ENCODE measurements at places on chromosomes 4 and X.

DNA sequence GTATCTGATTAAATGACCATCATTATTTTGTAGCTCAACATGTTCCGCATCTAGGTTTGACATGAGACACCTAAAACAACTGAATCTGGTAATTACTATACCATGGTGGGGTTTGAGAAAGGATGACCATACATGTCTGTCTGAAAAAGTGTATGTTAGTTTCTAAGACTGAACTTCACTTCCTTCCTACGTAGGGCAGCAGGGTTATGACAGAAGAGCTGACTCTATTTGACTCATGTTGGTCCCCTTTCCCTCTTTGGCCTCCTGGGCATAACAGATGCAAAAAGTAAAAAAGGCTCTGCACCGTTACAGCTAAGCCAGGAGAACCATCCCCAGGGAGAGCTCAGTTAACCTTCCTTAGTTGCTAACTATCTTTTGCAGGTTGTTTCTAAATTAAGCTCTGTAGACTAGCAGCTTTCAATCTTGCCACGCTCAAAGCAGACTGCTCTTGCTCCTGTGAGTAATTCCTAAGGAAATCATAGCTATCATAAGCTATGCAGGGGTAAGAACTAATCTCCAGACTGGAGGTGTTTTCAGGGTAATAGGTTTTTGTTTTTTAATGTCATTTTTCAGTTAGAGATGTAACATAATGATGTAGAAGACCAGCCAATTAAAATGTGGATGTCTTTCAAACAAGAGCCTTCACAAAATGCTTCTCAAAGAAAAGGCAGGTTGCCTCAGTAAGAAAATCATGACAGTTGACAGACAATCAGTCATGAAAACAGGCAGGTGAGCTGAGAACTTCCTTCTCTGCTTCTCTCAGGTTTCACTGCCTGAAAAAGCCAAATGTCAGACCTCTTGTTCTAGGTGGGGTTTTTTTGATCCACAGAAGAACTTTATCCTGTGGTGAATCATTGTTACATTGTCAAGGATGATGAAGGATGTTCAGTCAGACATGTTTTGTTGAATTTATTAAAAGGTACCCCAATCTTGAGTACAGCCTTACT lies 66.9 kb upstream of the DAPP1 start:
- no peak for DNase-seq

DNA sequence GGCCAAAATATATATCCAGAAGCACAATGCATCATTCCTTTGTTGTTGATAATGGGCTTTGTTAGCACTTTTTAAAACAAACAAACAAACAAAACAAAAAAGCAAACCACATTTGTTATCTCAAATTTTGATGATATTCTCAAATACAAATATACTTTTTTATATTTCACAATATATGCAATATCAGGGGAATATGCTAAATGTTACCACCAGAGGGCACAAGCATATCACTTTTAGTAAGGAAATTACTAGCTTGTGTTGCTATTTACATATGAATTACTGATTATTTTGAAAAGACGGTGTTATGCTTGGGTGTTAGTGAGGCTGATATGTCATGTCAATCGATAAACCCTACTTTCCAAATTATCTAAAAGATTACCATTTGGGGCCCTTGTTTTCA lies 29.1 kb downstream of the RIPPLY1 start:
- DNase-seq, result no peak

DNA sequence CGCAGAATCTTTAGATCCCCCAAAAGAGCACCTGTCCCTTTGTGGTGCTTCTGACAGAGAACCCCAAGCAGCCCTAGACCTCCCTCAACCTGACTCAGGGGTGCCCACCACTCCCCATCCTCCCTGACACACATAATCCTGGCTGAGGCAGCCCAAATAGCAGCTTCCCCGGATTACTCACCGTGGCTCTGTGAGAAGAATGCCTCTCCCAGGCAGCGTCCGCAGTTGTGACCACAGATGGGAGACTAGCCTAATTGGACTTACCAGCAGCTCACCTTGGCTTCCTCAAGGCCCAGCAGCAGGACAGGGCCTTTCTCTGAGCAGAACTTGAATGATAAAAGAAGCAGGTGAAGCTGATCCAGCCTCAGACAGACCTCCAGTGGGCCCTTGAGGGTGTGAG lies 10.3 kb upstream of the ODAPH start:
- DNase-seq, result no peak

DNA sequence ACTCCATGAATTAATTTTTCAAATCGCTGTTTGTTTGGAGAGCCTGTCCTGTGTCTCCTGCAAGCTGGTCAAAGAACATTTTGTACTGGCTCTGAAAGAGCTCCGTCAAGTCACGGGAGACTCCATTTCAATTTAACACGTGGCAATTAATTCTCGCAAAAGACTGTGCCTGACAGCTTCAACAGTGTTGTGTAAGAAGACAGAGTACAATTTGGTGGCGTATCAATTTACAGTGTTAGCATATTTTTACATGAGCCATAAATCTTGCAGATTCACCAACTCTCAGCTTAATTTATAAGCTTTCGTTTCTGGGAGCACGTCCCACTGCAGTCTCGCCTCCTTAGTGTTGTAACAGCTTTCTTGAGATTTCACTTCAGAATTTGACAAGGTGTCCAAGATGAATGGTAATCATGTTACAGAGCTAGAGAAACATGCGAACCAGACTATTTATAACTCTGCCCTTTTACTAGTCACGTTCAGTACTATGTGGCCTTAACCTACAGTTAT lies 70.8 kb downstream of the RWDD4 start:
- no peak for DNase-seq

DNA sequence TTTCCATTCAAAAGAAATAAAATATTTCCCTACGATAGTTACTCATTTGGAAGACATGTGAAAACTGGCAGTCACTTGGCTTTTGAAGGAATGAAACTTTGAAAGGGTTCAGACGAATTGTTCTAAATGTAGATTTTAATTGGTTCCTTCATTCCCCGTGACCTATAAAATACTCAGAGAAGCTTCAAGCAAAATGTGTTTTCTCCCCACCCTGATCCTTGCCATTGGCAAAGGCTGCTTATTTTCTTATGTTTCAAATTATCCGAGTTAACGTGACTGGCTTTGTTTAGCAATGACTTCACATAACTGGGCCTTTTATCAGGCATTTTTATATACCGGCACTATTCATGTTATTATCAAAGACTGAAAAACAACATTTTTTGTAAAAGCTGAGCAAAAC lies 204.1 kb upstream of the NEIL3 start:
- no peak for DNase-seq

DNA sequence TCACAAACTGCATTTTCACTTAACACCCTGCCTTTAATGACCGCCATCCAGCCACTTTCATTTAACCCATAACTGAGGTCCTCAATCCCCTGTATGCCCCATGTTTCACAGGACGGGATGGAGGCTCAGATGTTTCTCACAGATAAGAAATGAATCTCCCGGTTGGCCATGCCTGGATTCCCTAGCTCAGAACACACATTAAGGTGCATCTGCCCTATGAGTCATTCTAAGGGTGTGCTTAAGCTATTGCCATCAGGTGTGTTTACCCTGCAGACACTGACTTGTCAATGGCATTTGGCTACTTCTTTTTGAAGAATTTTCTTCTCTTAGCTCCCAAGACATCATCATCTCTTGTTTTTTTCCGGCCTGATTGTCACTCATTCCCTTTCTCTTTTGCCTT lies 222.6 kb upstream of the SMIM31 start:
- no peak for DNase-seq

GRCh38 chr4:172035562-172035961 lies 222.4 kb downstream of the GALNTL6 start:
- DNase-seq, result no peak

- no peak for DNase-seq
Observed at GRCh38 chr4:86891762-86892635, at the start of gene C4orf36. Gene C4orf36, minus strand, starts transcription at chr4:86892422. Its CDS starts 902 bp downstream, at chr4:86891520.

DNA sequence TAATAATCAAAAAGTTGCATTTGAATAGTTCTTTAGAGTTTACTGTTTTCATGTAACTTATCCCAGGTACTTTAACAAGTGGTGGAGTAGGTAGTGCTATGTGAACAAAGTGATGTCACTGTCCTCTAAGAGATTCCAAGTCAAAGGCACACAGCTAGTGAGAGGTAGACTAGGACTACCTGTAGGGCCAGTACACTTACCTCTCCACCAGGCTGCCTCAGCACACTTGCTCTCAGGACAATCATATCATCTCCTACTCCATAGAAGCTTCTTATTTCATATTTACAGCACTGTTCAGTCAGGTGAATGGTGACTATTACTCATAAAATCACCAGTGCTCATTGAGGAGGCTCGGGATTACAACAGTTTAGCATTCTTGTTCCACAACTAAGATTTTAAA lies 173.0 kb upstream of the EMCN start:
- no peak for DNase-seq

- no peak for DNase-seq
Observed at GRCh38 chr4:137664416-137664815, 132.1 kb upstream of the PCDH18 start.

DNA sequence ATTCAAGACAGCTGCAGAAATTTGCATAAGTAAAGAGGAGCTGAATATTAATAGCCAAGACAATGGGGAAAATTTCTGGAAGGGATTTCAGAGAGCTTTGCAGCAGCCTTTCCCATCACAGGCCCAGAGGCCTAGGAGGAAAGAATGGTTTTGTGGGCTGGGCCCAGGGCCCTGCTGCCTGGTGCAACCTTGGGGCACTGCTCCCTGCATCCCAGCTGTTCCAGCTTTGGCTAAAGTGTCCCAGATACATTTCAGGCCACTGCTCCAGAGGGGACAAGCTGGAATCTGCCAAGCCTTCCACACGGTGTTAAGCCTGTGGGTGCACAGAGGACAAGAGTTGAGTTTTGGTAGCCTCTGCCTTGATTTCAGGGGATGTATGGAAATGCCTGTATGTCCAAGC lies 185.6 kb upstream of the SFRP2 start:
- DNase-seq, result no peak

DNA sequence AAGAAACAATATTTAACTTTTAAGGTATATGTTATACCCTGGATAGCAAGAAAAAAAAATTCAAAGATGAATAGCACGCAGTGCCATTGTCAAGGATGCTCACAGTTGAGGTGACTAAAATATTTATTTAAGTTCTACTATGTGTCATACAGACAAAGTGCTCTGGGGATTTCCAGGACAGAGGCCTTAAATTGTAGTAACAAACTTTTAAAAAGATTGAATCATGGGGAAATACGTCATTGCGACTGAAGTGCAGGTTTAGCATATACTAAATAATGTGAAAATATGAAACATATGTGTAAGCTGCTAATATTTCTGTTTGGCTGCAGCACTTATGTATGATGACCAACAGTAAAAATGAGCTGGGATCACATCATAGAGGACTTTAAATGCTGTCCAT lies 748.0 kb upstream of the PCDH7 start:
- no peak for DNase-seq

DNA sequence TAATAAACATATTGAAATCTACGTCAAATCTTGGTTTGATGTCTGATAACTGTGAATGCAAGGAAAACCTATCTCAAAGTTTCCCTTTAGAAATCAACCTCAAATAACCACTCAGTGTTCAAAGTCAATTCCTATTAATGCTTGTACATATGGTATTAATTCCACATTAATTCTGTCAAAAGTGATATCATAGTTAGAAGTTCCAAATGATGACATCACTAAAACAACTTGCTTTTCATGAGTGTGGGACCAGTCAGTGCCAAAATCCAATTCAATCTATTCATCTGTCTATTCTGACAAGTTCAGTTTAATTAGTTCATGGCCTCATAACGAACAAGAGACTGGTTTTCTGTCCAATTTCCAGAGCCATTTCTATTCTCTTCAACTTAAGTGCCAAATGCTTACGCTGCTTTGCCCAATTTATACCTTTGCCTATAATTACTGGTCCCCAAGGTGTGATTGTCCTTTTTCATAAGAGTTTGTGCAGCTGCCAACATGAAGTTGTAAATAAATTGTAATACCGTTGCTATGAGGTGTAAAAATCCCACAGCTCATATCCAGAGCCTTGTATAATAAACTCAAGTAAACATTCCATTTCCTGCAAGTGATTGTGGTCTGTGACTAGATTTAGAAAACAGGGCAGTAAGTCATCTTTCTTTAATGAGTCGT lies 476.2 kb downstream of the RAB28 start:
- no peak for DNase-seq

DNA sequence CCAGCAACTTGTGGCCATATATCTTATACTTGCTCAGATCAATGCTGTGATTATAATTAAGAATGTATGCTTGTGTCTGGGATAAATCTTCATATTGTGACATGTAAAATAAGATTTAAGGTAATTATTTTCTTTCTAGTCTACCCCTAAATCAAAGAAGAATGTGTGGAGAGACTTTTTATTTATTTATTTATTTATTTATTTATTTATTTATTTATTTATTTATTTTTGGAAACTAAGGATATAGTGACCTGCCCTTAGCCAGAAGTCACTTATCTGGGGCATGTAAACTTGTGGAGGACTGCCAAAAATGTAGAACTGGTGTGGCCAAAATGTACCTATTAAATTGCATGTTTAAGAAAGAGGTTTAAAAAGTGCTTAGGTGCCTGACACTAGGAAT lies 144.3 kb downstream of the BEND2 start:
- DNase-seq, result no peak

- no peak for DNase-seq
Observed at GRCh38 chr4:121057466-121057922, 14.8 kb downstream of the NDNF start.

GRCh38 chrX:56728321-56728720 lies 722 bp upstream of the NBDY start:
- no peak for DNase-seq

GRCh38 chrX:143633461-143634308 lies 2.2 kb downstream of the SLITRK4 start:
- no peak for DNase-seq

- DNase-seq, result no peak
Observed at GRCh38 chrX:30010471-30010870, 204.9 kb upstream of the MAGEB2 start.
